ENCODE measurements at places on chromosomes 6 and 20.

DNA sequence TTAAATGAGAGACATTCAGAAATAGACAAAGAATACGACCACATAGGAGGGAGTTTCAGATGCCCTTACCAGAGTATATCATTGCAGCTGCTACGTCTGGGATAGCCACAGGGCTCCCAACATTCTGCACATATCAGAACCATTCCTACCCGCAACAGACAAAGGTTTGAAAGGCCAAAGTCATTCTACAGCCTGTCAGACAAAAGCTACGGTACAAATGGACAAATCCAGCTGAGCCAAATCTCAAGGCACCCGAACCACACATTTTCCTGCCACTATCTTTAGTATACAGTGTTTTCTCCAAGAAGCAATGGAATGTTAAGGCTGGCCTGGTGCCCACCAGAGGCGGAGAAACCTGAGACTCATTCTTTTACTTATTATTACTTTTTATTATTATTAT lies 30.5 kb upstream of the LYRM2 start:
- DNase-seq: no peak

GRCh38 chr6:39681674-39682121 lies 43.5 kb downstream of the KIF6 start:
- DNase-seq: no peak

DNA sequence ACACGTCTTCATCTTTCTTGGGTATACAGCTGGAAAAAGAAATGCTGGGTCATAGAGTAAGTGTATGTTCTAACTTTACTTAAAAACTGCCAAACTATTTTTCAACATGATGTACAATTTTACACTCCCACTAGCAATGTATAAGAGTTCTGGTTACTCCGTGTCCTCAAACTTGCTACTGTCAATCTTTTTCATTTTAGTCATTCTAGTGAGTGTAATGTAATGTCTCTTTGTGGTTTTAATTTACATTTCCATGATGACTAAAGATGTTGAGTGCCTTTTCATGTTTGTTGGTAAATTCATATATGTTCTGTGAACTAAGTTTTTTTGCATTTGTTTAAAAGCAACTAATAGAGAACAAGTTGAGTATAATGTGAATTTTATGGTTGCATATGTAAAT lies 43.9 kb downstream of the ATG5 start:
- no peak for DNase-seq

GRCh38 chr6:28772480-28773381 lies 151.1 kb downstream of the TRIM27 start:
- DNase-seq: no peak

DNA sequence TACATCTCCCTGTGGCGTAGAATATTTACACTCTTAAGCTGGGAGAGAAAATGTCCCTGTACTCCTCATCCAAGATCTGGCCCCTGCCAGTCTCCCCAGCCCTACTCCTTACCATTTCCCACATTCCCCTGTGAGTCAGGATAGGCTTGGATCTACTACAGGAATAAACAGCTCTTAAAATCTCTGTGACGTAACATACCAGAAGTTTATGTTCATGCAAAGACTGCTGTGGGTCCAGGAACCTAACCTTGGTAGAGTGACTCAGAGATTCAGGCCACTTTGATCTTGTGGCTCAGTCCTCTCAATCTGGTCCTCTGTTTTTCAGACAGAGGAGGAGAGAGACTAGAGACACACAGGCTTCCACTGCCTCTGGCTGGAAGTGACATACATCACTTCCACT lies 38.5 kb upstream of the GPR6 start:
- DNase-seq: no peak

Measured in NT2/D1 (cell line).